ENCODE measurements at places on chromosomes 3 and 15.
A peak's percentile ranks its signal among the peaks of the same experiment; 100 is the strongest.

- DNase-seq: no peak
Observed at GRCh38 chr3:187623285-187623814, 46.8 kb downstream of the SST start.

- no peak for DNase-seq
Observed at GRCh38 chr3:133037436-133037835, 755 bp upstream of the TMEM108 start.

DNA sequence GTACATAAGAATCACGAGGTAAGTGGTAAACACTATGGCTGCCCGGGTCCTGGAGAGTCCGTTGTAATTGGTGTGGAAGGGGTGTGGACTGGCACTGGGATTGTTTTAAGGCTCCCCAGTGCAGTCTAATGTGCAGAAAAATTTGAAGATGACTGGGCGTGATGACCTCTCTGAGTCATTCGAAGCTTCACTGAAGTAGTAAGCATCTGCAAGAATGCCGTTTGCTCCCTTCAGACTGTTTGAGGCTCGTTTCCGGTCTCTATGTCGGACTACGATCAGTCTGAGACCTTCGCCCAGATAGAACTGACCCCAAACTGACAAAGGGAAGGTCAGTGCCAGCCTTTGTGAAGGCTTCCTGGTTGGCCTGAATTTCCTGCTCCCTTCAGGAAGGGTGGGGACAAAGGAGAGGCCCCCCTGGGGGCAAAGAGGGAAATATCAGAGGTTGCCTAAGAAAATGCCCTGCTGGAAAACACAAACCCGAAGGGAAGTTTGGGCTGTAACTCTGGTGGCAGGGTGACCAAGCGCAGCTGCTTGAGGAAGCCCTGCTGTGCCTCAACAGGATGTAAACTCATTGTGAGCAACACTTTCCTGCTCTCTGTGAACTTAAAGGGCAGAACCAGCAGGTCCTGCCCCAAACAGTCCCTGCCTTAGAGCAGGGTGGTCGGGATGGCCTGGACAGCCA, 34.6 kb downstream of the BTD start:
- no peak for DNase-seq

- no peak for DNase-seq
Observed at GRCh38 chr3:2158828-2159227, 60.2 kb downstream of the CNTN4 start.

GRCh38 chr15:63202861-63203260, 13.5 kb downstream of the RAB8B start:
- no peak for DNase-seq

- DNase-seq: no peak
Observed at GRCh38 chr3:37814547-37814946, 47.1 kb upstream of the CTDSPL start.

- DNase-seq: no peak
Observed at GRCh38 chr3:194148383-194148782, 12.4 kb downstream of the HES1 start.

DNA sequence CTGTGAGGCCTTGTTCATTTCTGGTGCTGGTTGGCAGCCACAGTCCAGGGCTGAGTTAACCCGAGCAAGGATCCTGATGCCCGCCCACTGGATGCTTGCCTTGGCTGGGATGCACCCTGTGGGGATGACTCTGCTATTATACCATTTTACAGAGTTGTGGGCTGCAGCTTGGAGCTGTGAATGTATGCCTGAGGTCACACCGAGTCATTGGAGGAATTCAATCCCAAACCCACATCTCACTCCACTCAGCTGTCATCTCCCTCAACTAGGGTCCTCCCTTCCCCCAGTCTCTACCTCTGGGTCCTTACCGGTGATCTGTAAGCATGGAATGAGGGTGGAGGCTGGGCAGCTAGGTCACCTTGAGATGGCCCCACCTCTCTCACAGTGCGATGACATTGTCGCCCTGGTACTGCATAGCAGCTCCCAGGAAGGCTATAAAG, 22.1 kb downstream of the MAPKAPK3 start:
- no peak for DNase-seq

DNA sequence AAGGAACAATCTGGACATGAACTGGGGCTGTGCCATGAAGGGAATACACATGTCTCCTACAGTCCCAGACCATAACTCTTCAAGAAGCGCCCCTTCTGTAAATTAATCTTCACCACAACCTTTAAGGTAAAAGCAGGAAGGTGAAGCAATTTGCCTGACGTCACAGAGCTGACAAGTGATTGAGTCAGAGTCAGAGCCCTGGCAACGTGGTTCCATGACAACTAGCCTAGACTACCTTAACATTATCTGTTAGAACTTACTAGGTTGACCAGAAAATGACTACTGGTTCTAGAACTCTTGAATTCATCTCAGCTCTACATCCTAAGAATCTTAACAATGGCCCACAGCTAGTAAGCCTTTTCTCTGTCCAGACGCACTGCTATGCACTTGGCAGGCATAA, 124.6 kb downstream of the NTRK3 start:
- no peak for DNase-seq

- no peak for DNase-seq
Observed at GRCh38 chr15:44045217-44045616, 149.9 kb downstream of the FRMD5 start.

- DNase-seq: no peak
Observed at GRCh38 chr3:53813229-53813628, 33.0 kb downstream of the CHDH start.

DNA sequence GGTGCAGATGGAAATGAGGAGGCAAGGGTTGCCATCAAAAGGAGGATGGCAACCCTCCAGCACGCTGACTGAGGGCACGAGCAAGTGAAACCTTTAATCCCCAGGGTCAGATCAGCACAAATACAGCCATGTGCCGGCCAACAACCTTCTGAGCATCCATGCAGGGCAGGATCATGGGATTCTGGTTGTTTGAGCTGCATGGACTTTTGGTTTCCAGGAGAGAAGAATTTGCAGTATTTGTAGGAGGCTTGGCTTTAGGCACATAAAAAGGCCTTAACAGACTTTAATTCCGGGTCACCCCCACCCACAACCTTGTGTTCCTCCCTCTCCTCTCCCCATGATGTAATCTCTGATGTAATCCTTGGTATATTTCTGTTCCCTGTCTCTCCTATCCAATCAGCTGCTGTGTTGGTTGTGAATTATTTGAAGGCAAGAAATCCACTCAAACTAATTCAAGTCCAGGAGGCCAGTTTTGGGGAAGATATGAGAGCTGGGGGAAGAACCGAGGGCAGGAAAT, 254.3 kb downstream of the SHQ1 start:
- no peak for DNase-seq

GRCh38 chr3:180590396-180590795, 11.6 kb upstream of the TTC14 start:
- no peak for DNase-seq

GRCh38 chr3:33879540-33879939, 81.1 kb downstream of the PDCD6IP start:
- no peak for DNase-seq

DNA sequence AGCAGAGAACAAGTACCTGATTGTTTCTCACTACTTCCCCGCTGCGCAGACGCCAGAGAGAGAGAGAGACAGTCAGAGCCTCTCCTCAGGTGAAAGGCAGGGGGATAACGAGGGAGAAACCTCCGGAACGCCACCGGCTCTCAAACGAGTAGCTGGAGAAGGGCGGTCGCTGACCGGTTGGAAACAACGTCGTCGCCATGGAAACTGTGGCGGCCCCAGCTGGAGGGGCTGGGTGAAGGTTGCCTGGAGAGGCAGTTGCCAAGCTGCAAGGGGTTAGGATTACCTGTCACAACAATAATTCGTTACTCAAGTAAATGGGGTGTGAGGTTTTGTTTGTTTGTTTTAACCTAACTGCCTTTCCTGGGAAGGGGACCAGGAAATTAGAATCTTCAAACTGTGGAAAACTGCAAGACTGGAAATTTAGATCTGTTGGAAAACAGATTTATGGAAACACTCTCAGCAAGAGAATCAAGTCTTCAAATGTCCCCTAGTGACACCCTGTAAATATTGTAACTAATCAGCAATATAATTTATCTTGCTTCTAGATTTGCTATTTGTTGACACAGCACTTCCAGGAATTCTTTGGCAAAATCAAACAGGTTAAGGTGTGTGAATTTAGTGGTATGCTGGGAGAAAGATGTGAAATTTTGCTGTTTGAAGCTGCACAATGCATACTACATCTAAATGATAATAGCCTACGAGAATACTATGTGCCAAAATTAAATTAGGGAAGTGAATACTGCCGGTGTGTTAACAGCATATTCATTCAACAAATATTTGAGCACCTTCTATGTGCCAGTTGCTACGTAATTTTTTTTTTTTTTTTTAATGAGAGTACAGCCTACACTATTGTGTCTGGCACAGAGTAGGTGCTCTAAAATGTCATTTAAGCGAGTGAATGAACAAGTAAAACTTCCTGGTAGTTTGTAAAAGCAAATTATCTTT, at the start of gene DNAH12:
DNAH12 (minus strand) TSS at position 164 of the 945 bp plus-strand sequence. CDS start 1,474 bp downstream, outside the sequence.
- DNase-seq: peak; percentile 20

- no peak for DNase-seq
Observed at GRCh38 chr3:177281292-177282118, 84.2 kb upstream of the TBL1XR1 start.

DNA sequence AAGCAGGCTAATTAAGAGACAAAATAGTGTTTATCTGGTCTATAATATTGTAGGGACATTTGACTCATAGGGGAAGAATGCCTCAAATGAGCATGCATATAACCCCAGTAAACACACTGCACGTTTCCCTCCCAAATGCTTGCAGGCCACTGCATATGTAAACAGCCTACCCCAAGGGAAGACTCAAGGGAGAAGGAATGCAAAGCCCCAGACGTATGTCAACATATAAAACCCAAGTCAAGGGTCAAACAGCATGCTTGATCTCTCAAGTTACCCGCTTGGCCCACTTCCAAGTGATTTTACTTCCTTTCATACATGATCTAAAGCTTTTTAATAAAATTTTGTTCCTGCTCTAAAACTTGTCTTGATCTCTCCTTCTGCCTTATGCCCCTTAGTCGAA, 1090.0 kb downstream of the OTOL1 start:
- DNase-seq: peak; percentile 60

GRCh38 chr3:124927574-124928045, 6.9 kb downstream of the MUC13 start:
- DNase-seq: no peak

- no peak for DNase-seq
Observed at GRCh38 chr15:78811124-78811824, at the start of gene ADAMTS7. ADAMTS7 (minus strand) TSS chr15:78811464; CDS start chr15:78811220, 244 bp downstream.

GRCh38 chr3:49668414-49668797, 5.7 kb upstream of the APEH start:
- DNase-seq: no peak

- no peak for DNase-seq
Observed at GRCh38 chr3:137582484-137582883, 181.6 kb upstream of the SOX14 start.

DNA sequence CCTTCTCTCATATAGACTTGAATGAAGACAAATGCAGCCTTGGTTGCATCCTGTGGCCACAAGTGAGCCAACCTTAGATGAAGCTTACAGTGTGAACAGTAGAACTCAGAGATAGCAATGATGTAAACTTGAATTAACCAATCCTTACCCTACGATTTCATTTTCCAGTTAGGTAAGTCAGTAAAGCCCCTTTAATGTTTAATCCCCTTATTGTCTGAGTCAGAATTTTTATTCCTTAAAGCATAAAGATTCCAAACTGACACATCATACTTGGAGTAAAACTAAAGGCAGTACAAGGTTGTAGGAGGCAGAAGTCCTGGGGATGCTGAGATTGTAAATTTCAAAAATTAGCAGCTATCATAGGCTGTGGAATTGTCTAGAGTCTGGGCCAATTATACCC, 507.8 kb upstream of the DPH6 start:
- DNase-seq: no peak

DNA sequence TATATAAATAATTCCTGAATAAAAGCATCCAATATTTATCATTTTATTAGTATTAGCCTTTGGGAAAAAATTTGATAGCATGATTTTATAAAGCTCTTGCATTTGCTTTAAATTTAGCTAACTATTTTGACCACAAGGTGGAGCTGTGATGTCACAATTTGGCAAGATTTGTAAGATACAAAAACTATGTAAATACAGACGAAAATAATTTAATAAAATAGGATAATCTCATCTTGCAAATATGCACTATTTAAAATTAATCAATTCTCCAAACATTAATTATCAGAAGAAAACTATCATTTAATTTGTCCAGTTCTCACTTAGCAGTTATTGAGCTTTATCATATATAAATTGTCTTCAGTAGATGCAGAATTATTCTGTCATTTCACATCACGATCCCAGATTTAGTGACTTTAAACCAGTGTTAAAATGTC, 95.4 kb downstream of the PLOD2 start:
- peak; percentile 71 for DNase-seq

DNA sequence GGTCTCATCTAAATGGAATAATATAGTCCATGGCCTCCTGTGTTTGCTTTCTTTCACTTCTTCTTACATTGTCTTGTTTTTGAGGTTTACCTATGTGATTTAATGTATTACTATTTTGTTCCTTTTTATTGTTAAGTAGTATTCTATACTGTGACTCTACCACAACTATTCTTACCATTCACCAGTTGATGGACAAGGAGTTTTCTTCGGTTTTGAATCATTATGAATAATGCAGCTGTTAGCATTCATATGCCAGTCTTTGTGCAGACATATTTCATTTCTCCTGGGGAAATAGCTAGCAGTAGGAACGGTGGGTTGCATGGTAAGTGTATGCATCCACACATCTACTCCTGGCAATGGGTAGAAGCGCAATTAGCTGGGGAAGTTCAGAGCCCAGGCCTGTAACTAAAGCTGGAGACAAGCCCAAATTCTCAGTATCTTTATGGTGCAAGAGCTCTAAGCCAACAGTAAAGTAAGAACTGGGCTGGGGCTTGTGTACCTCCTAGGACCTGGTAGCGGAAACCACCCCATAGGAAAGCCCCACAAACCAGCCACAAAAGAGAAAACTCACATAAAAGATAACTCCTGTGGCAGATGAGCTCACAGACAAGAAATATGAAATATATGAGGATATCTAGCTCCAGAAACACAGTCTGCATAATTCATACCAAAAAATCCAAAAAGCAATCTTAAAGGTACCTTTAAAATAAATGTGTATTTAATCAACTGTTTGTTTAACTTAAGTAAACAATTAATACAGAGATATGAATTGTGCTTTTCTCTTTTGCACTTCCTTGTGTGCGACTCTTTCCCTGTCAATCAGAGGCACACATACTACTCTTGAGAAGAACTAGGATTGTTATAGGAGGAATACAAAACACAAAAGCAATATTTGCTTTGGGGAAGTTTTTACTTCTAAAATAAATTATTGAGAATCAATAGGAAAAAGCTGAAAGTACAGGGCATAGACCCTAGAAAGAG, 2.7 kb upstream of the CSTA start:
- DNase-seq: no peak

GRCh38 chr3:153845311-153845710, 275.9 kb upstream of the ARHGEF26 start:
- DNase-seq: no peak

- DNase-seq: no peak
Observed at GRCh38 chr15:92025706-92026270, 172.3 kb downstream of the SLCO3A1 start.

All from smooth muscle cell of the brain vasculature (primary cell).